Right atrium auricular region (tissue), 2 donors: ENCODE measurements at places on chromosomes 16 and 17.

GRCh38 chr16:90083139-90083538, 6.0 kb upstream of the PRDM7 start:
- no peak for DNase-seq

- peak; percentile 70 for DNase-seq
These were observed 45.3 kb upstream of the JPH3 start for GRCh38 chr16:87556941-87557459.

- DNase-seq = no peak
These were observed 15.9 kb upstream of the ICAM2 start for GRCh38 chr17:64036198-64036922.

- no peak for DNase-seq
These were observed 46.6 kb upstream of the LYRM9 start for GRCh38 chr17:27939474-27940465.

DNA sequence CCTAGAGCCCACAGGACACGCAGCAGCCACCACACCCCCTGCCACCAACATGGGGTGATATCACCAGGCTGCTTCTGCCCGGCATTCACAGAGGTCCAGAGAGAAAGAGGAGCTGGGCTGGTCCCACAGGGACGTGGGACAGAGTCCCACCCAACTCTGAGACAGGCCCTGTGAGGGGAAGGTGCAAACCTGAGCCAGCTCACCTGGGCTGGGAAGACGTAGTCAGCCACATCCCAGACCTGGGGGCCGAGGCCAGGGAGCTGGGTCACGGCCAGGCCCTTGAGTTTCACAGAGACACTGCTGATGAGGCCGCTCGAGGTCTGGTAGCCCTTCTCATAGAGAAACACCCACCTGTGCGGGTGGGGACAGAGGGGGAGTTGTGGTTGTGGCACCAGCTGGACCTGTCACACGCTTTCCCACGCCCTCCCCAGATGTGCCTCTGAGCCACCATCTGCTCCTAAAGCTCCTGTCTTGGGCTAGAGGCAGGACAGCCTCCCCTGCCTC, 11.2 kb downstream of the P2RX1 start:
- no peak for DNase-seq

GRCh38 chr17:39305978-39306377, 80.2 kb upstream of the STAC2 start:
- DNase-seq = no peak

DNA sequence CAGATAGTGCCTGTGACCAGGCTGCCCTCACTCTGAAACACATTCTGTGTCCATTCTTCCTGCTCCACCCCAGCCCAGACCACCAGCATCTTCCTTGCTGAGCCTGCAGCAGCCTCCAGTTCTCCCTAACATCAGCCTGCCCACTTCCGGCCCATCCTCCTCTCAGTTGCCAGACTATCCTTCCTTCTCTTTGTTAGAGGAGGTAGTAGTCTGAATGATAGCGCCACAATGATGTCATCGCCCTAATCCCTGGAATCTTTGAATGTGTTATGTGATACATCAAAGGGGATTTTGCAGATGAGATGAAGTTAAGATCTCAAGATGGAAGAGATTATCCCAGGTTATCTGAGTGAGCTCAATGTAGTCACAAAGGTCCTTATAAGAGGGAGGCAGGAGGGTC, 3.2 kb upstream of the ZDHHC1 start:
- no peak for DNase-seq

DNA sequence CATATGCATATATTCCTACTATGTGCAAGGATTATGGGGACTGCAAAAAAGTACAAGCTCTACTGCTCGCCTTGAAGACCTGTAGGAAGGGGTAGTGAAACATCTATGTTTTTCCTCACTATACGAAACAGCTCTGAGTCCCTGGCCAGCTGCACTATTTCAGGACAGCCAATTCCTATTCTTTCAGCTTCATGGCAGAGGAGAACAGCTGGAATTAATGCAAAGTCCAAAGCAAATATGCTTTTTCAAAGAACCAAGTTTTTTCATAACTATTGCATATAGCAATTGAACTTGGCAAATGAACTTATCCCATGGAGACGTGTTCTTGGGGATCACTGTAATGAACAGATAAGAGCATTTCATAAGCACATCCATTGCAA, 122.3 kb downstream of the SPACA3 start:
- DNase-seq = no peak
